ENCODE measurements at places on chromosomes 11 and 22. TPM values are rescaled to one million over a fixed set of nuclear protein-coding genes. Genes with fewer than 3 reads are reported as not detected.

GRCh38 chr22:23094695-23095681, 24.7 kb downstream of the GNAZ start:
- no peak for DNase-seq

- no peak for DNase-seq
Observed at GRCh38 chr11:111409915-111410314, 30.8 kb upstream of the POU2AF1 start.

Gene RIMBP3C
- polyA plus RNA-seq: 0.50 TPM

Gene IRAG1
- 10.3 TPM for polyA plus RNA-seq

DNA sequence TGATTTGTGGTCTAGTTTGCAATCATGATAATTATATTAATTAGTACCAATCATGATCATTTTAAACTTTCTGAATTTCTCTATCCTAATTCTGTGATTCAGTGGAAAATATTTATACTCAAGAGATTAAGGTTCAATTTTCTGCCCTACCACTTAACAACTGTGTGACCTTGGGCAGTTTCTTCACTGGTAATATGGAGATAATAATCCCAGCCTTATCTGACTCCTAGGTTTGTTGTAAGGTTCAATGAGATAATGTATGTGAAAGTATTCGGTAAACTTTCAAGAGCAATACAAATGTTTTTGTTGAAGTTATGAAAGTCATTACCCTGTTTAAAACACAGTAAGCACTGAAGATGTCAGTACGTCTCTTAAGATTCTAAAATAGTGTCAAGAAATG, 36.3 kb downstream of the CSTPP1 start:
- DNase-seq: no peak

GRCh38 chr11:96295369-96295768, 47.6 kb downstream of the MAML2 start:
- DNase-seq: no peak

GRCh38 chr22:31044262-31044861, 36.8 kb upstream of the SMTN start:
- no peak for DNase-seq

GRCh38 chr11:80349997-80350396, 909.2 kb upstream of the TENM4 start:
- DNase-seq: no peak

Gene HOATZ
- 0.08 TPM for polyA plus RNA-seq

Gene MAJIN
- 0.67 TPM for polyA plus RNA-seq
